ENCODE measurements at places on chromosomes 6 and 20.

DNA sequence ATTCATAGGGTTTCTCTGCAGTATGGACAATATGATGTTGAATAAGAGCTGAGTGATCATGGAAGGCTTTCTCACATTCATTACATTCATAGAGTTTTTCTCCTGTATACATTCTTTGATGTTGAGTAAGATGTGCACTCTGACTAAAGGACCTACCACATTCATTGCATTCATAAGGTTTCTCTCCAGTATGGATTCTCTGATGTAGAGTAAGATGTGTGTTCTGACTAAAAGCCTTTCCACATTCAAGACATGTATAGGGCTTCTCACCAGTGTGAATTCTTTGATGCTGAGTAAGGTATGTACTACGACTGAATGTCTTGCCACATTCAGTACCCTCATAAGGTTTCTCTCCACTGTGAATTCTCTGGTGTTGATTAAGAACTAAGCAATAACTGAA is 29.3 kb upstream of the ZNF391 start:
- no peak for DNase-seq

DNA sequence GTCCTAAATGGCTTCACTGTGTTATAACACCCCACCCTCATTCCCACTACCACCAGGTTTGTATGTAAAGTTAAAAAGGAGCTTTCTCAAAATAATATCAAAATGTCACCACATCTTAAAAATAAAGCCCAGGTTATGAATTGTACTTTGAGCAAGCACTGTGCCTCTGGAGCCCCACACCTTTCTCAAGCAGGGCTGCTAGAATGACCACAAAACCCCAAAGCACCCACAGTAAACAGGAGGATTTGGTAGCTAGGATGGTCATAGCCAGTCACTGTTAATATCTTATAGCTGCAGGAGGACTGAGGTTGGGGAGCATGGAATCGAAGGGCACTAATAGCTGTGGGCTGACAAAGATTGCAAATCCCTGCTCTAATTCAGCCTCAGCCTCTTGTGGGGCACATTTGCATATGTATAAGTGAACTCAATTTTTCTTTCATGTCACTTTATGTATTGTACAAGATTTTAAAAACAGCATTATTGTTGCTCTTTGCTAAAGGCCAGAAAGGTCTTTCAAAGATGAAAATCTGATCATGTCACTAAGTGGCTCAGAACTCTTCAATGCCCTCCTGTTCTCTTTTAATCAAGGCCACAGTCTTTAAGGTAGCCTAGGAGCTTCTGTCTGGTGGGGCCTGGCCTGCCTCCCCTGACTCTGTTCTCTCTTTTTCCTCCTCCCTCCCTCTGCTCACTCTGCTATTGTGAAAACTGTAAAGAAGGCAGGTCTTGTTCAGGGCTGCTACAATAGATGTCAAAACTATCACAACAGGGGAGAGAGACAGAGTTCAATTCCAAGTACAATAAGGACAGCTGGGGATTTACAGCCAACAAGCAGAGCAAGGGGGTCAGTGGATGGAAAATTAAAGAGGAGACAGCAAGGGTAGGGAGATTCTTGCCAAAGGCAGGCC is 101.6 kb downstream of the TMEM200A start:
- no peak for DNase-seq

DNA sequence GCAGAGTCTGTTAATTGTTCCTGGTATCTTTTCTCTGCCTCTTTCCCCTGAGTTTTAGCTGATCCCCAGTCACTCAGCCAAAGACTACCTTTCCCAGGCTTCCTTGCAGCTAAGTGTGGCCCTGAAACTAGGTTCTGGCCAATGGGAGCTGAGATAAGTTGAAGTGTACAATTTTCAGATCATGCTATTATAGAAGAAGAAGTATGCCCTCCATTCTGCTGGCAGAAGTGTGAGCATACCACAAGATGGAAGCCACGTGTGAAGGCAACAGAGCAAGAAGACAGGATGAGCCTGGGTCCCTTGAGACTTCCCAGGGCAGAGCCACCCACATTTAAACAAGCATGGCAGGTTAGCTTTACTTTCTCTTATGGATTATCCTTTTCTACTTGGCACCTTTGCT is 273.2 kb downstream of the HIVEP2 start:
- no peak for DNase-seq

- no peak for DNase-seq
These were observed 387.8 kb upstream of the GJE1 start for GRCh38 chr6:141744971-141745370.

DNA sequence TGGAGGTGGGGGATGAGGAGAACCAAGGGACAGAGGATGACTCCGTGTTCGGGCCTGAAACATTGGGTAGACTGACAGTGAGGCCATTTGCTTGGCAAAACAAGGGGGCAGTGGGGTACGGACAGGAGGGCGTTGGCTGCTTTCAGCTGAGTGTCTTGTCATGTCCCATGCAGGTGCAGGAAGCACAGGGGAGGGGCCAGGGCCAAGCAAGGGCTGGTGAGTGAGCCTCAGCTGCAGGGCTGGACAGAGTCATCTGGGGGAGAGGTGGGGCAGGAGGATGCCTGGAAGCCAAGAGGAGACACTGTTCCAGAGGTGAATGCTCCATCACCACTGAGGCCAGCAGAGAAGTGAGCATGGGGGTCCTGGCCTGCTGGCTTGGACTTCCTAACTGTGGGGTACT is 78.4 kb downstream of the ERMARD start:
- no peak for DNase-seq

GRCh38 chr6:100685747-100686146 is 195.4 kb downstream of the ASCC3 start:
- no peak for DNase-seq

DNA sequence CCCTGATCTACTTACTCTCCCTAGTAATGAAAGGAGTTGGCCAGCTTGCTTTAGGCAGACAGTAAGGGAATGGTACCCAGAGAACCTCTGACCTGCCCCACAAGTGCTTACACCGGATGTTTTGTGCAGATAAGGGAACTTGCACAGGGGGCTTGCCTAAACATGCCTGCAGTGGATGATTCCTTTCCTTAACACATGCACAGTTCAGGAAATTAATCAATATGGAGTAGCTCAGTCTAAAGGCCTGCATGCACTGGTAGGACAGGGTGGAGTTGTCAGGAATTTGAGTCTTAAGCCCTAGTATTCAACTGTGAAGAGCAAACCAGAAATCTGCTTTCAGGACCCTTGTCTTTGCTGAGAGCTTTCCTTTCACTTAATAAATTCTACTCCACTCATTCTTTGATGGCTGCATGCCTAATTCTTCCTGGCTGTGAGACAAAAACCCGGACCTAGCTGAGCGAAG is 3.9 kb upstream of the TRIM38 start:
- DNase-seq: no peak

- DNase-seq: no peak
These were observed 66.9 kb downstream of the IGF2R start for GRCh38 chr6:160035693-160036330.

GRCh38 chr20:42957018-42957703 is 232.5 kb downstream of the PTPRT start:
- no peak for DNase-seq

DNA sequence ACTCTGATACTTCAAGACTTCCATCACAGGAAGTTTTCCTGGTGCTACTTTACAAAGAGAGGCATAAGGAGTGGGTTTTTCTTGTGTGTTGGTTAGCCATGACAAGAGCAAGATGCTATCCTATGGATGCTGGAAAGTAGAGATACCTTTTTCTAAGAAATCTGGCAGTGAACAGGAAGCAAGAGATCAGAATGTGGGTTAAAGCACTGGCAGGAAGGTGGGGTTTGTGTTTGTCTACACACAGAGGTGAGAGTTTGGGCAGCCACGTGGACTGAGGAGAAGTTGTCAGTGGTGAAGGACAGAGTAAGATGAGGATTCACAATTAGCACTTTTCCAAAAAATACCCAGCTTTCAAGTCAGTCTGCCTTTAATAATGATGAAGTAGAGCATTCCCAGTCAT is 17.9 kb downstream of the SLC2A12 start:
- DNase-seq: no peak

GRCh38 chr6:108275976-108276375 is 15.1 kb upstream of the SNX3 start:
- DNase-seq: no peak

- no peak for DNase-seq
These were observed 55.2 kb downstream of the HDDC2 start for GRCh38 chr6:125246566-125246965.

GRCh38 chr20:4835244-4836177 is 113.8 kb downstream of the PRND start:
- DNase-seq: no peak

All from EL (cell line).